NCI-H345 (cell line): ENCODE measurements at places on chromosomes 3 and 15.
A peak's percentile ranks its signal among the peaks of the same experiment; 100 is the strongest.

DNA sequence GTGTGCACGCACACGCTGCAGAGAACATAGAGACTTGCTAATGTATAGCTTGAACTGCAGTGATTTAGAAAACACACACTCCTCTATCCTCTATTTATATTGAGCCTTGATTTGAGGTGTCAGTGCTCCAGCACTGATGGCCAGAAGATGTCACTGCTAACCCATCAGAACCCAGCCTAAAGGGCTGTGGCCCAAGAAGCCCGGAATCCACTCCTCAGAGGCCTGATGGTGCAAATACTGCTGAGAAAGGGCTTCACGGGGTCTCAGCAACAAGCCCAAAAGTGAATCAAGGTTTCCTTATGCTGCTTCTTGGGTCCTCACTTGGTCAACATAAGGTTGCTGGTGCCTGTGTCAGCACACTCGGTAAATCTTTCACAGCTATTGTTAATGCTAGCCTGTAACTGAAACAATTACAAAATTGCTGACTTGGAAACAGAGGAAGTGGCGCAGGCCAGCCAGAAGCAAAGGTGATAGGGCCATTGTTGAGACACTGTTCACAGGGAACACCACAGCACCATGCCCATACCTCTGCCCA, 60.3 kb downstream of the HEG1 start:
- DNase-seq: peak; percentile 24

- no peak for DNase-seq
These were observed 8.5 kb upstream of the USP3 start for GRCh38 chr15:63495780-63496488.

DNA sequence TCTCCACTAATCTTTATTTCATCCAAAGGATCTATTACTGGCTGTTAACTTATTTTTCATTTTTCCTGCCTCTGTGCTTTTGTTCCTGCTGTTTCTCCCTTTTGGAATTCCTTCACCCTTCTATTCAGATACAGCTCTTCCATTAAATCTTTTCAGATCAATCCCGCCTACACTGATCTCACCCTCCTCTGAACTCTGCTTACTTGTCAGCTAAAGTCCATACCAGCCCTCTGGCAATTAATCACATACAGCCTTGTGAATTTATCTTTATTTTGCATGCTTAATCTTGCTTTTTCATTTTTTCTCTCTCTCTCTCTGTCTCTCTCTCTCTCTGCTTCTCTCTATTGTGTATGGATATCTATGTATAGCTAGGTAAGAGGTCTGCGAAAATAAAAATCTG, 100.8 kb upstream of the UMPS start:
- no peak for DNase-seq

GRCh38 chr3:157392104-157392503, 44.5 kb upstream of the PTX3 start:
- DNase-seq: no peak

DNA sequence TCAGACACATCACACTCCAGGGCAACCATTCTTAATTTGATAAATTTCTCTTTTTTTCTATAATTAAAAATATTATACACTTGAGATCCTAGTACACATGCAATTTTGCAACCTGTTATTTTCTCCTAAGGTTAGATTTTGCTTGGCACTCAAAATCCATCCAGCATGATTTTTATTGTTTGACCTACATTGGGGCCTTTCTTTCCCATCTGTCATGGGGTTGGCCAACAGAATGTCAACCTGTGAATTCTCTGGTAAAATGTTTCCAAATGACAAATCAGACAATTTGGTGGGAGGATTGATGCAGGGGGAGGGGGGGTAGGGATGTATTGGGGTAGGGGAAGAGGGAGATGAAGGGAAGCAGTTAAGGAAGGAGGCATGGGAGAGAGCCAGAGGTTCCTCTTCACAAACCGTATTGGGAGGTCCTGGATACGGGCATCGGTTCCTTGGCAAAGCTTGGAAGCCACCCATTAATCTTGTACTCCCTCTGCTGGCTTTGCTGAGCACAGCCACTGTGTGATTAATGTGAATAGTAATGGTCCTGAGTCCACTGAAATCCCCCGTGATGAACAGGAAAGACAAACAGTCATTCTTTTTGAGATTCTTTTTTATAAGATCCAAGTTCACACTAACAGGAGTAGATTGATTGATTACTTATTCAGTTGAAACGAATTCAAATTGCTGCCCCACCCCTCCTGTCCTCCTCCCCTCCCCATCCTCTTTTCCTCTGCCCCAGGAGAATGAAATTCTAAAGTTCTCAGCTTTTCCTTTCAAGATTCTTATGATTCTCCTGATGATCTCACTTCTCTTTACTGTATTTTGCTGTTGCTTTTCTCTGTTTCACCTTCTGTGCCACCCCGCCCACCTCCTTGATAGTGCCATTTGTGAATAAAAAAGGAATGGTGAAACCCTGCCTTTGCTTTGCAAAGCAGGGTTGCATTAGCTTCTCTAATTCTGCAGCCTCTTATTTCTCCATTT, 82.2 kb upstream of the SLC25A26 start:
- peak; percentile 12 for DNase-seq

- no peak for DNase-seq
These were observed 93.0 kb downstream of the CPN2 start for GRCh38 chr3:194257916-194258668.

- no peak for DNase-seq
These were observed 14.1 kb downstream of the MDFIC2 start for GRCh38 chr3:70298385-70298784.

DNA sequence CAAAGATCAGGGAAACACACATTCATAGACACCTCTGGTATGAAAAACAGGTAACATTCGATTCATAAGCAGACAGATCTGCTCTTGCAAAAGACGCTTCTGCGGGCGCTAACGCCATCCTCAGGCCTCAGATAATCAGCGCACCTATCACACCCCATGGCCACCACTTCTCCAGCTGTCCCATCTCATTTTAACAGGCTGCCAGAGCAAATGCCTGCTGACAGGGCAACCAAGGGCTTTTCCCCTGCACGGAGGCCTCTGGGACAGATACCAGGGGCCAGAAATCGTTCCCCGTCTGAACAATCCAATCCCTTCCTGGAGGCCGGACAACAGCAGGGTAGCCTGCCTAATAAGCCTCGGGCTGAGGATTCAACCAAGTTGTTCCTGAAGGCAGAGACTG, 15.2 kb downstream of the ABCC5 start:
- DNase-seq: no peak

GRCh38 chr15:73697033-73697467, 12.9 kb downstream of the CD276 start:
- peak; percentile 12 for DNase-seq

- DNase-seq: no peak
These were observed 4.5 kb downstream of the OR5K2 start for GRCh38 chr3:98501863-98502576.

DNA sequence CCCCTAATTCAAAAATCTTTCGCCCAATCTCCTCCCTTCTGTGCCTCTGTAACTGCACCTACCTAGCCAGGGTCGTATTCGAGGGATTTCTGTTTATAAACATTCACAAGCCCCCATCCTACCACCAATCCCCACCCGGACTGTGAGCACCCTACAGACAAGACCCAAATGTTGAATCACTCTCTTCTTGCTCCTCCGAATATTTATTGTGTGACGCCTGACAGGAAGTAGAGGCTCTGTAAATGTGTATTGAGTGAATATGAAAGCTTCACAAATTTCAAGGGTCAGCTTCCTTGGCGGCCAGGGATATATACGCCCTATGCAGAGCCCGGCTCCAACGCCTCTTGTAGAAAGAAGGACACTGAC, 1.6 kb downstream of the BDH1 start:
- no peak for DNase-seq

GRCh38 chr15:101131489-101132389, 120.1 kb downstream of the CHSY1 start:
- no peak for DNase-seq

DNA sequence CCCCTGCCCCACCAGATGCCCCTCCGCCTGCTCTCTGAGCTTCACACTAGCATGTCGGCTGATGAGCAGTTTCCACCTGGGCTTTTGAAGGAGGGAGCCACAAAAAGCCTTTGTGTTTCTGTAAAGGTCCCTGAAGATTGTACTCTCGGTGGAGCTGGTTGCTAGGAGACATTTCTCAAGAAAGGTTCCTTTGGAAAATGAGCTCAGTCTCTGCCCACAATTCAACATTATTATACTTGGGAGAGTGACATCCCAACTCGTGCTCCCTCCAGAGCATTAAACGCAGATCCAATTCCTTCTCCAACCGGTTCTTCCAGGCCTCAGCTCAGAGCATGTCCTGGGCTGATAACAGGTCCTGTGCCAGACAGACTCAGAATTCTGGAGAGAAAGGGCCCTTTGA, 26.8 kb upstream of the FAM107A start:
- no peak for DNase-seq

- DNase-seq: peak; percentile 67
These were observed at the start of gene LPP for GRCh38 chr3:188154014-188154808. LPP (plus strand) TSS chr3:188154157; CDS start chr3:188406121, 251,964 bp downstream.
